Naive thymus-derived CD4-positive, alpha-beta T cell (primary cell): ENCODE measurements at places on chromosomes 3 and 15.

GRCh38 chr15:77510066-77511057 lies 89.7 kb downstream of the HMG20A start:
- DNase-seq, result no peak

- DNase-seq, result no peak
Observed at GRCh38 chr15:66879531-66880368, 177.7 kb downstream of the SMAD6 start.

GRCh38 chr3:42205800-42206514 lies 60.0 kb downstream of the CCK start:
- DNase-seq, result no peak

DNA sequence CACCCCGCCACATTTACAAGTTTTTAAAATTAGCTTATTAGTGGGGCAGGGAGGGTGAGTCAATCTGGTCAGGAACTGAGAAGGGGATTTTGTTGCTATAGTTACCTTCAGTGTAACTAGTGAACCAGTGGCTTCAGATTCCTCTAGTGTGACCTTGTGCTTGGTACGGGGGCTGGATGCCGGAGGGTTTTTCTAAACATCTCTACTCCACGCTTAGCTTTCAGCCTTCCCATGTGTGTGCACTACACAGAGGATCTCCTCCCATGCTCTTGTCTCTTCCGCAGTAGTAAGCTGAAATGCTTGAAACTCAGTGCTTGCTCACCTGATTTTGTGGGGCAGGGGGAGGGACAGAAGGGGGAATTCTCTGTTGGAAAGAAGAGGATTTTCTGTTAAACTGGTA lies 67.9 kb upstream of the AKAP13 start:
- DNase-seq, result no peak

GRCh38 chr3:44842376-44842775 lies 19.3 kb upstream of the TMEM42 start:
- DNase-seq, result no peak

DNA sequence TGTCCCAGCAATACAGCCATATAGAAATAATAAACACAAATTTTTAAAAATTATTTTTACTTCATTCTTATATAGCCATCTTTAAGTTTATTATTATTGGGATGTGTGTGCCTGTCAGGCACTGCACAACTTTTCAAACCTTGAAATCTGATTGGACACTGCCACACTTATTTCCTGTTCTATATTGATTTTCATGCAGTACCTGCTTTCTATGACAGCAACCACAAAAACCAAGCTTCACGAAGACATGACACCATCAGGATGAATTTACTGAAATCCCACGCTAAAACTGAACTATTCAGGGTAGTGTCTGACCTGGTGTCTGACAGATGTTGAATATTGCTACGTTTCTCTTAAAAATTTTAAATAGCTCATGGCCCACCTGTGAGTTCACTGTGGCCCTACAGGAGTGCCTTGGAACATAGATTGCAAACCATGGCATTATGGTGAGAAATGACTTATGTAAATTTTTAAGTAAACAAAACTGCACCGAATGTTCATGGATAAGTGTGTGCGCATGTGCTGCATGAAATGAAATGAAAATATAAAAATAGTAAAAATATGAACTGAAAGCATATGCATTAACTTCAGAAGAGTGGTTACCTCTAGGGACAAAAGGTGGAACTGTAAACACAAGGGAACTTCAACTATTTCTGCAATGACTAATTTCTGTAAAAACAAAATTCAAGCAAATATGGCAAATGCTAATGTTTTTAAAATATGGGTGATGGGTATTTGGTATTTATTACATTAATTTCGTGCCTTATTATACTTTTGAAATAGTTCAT lies 152.3 kb downstream of the ZBTB20 start:
- DNase-seq, result no peak

DNA sequence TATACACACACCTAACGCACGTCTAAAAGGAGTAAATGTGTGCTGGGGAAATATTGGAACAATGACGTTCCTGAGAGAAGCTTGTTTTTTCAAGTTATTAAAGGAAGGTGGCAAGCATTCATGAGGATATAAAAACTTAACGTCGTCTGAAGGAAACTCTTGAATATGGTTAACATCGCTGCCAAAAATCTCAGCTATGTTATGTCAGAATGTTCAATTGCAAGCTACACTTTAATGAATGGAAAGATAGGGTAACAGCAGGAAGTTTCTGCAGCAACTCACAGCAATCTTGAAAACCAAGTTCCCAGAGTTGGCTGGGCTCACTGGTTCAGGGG lies 54.3 kb upstream of the MEF2A start:
- DNase-seq, result no peak

DNA sequence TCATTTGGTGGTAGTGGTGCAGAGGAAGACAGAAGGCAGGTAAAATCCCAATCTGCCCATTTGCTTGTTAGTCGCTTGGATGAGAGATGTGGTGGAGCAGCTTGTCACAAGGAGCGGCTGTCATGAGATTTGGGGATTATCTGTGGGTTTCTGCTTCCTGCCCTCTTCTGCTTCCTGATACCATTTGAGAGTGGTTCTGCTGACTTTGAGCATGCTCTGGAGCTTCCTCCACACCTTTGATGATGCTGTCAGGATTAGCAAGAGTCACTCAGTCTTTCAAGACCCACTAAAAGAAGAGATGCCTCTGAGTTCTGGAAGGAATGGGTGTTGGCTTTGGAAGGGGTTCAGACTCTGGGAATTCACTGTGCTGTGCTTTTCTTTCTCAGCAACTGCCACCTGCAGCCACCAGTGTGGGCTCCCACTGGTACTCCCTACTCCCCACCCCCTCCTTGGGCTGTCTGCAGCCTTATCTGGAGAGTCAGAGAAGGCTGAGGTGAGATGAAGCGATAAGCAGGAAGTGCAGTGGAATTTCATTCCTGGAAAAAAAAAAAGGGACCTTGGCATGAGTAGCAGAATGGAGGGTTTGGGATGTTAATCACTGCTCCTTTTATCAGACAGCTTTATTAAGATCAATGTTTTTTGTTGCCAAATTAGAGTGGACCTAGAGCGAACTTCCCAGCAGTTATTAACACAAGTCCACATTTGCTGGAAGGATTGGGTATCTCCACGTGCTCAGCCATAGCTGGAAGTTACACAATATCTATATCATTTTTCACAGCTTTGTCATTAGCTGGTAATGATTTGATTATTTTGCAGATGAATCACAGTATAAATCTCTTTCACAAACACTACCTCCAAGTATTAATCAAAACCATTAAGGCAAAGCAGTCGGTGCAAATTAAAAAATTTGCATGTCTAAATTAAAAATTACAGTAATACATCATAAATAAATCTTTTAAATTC lies 233.0 kb upstream of the SATB1 start:
- peak; percentile 14 for DNase-seq

GRCh38 chr3:140521751-140522445 lies 156.0 kb upstream of the TRIM42 start:
- DNase-seq, result no peak

DNA sequence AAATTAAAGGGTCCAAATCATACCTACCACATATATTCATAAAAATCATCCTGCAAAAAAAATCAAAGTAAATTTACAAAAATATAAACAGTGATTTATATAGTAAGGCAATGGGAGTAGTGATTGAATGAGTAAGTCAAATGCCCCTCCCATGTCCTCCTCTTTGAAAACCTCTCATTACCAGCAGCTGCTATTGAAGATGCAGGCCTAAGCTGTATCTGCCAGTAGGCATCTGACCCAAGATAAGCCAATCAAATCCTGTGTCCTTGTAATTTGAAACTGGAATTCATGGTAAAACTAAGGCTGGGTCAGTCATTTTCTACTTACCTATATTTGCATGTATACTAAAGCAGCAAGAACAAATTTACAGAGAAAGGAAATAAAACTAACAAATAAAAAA lies 60.4 kb upstream of the POU1F1 start:
- DNase-seq, result no peak

DNA sequence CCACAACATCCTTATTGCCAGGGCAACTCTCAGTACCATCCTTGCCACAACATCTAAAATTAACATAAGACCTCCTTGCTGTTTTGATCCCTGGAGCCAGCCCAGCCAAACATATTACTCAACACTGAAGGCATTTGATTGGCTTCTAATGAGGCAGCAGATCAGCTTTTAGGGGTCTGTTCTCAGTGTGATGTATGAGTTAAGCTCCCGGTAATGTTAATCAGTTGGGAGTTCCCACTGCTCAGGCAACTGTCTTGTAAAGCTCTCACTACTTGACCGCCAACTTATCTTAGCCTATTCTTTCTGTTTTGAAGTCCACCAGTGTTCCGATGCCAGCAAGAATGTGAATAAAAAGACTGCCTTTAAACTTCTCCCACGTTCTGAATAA lies 158.9 kb downstream of the FOXB1 start:
- no peak for DNase-seq

DNA sequence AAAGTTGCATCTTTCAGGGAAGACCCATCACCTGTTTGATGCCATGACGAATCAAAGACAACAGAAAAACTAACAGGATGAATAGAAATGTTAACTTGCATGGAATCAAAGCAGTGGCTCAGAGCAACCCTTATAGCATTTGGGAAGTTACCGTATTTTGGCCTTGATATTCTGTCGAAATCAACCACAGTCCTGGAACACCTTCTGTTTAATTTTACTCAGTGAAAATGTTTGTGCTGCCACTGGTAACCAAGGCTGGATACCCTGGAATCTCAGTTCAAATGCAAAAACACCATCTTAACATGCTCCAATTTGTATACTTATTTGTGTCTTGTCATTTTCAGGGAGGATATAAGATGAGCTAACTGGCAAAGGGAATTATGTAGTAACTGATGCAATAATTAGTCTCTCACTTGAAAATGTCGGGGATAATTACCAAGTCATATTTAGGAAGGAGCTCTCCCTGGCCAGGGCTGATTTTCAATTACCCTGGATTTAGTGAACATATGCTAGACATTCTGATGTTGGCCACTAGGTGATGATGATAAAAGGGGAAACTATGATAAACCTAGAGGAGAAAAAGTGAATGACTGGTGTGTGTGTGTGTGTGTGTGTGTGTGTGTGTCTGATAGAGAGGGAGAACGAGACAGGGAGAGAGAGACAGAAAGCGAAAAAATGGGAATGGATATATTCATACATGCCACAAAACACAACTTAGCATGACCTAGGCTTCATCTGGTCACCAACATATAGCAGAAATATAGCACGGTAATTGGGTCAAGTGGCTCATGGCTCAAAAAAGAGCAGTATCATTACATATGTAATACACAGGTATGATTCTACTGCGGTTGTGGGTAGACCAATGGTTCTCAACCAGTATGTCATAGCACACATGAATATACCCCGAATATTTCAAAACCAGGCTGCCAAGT lies 19.0 kb upstream of the PRICKLE2 start:
- DNase-seq, result no peak

DNA sequence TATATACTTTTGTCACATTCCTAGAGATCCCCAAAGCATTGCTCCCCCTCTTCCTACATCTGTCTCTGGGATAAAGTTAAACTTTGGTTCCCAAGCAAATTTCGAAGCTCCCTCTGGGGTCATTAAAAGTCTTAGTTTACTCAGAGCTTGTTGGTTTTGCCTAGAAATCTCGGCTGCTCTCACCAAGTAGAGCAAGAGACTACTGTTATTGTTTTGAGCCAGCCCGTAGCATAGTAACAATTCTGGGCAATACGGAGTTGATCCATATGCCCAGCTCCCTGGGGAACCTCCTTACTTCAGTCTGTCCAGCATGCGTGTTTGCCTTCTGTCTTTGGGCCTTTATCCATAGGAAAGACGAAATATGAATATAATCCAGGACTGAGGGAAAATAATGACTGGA lies 10.0 kb upstream of the P3H2 start:
- no peak for DNase-seq

- no peak for DNase-seq
Observed at GRCh38 chr15:36415643-36416042, 163.8 kb upstream of the CDIN1 start.

DNA sequence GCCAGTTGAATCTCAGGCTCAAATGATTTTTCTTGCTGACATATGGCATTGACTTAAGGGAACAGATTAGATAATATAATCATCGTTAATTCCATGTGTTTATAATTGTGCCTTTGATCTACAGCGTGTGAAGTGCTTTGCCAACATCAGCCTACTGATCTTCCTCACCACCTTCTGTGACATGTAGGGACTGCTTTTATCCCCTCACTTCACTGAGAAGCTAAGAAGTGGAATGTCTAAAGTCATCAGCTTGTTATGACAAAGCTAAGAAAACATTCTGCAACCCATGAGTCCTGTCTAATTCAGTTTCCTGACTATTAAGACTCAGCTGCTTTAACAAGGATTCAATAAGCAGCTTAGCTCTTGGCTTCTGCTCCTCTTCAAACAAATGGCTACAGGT lies 106.0 kb downstream of the MYH15 start:
- no peak for DNase-seq

DNA sequence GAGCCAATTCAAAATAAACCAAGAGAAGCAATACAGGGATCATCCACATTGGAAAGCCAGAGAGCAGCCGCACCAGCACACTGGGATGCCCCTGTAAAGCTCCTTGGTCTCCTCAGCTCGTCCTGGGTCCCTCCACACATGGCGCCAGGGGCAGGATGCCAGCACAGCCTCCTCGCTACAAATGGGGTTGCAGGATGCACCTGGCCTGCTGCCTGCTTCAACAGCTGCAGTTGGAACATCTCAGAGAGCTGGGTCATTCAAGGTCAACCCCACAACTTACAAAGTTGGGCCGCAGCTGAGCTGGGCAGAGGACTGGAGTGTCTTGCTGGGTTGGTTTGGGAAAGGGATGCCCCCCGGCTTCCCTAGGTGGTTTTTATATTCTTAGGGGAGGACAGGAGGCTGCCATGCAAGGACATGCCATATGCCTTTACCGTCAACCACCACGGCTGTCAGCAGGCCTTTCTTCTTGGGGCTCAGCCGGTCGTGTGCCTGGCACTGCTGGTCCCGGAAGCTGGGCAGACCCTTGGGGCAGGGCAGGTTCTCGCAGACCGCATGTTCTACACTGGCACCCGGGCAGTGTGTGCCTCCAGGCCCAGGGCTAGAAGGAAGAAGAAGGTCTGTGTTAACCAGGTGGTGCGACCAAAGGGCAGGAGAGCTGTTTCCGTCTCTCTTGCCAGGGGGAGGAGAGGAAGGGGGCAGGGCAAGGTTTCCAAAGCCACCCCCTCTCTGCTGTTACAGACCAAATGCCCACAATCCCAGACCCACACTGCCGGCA lies 225.2 kb downstream of the ADAMTS17 start:
- DNase-seq, result no peak

DNA sequence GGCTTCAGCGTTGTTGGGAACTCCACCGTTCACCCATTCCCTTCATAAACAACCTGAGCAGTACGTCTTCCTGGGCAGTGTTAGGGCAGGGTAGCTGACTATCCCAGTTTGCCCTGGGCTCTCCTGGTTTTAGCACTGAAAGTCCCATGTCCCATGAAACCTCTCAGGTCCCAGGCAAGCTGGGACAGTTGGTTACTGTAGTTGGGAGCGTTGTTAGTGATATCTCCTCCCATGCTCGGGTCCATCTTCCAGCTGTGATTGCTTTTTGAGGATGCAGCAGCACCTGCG lies 60.9 kb upstream of the HERC1 start:
- DNase-seq, result no peak

GRCh38 chr3:54578417-54578816 lies 349.4 kb downstream of the LRTM1 start:
- DNase-seq, result no peak

- DNase-seq, result no peak
Observed at GRCh38 chr15:48541341-48542278, 103.9 kb downstream of the FBN1 start.
